ENCODE measurements at places on chromosomes 1 and 21. TPM values are rescaled to one million over a fixed set of nuclear protein-coding genes. Genes with fewer than 3 reads are reported as not detected.

Gene RHCE
- total RNA-seq, result 0.38 TPM

Gene INKA2
- total RNA-seq, result 4.6 TPM

Gene VCAM1
- 2.8 TPM for total RNA-seq

Gene HMGCS2
- total RNA-seq, result not detected

Gene CCT3
- 204 TPM for total RNA-seq

Gene TMPRSS2
- total RNA-seq, result 35.9 TPM

Gene VTCN1
- not detected for total RNA-seq

Gene DPH5
- 22.2 TPM for total RNA-seq

Gene PBXIP1
- 33.9 TPM for total RNA-seq

Gene USH2A
- not detected for total RNA-seq

DNA sequence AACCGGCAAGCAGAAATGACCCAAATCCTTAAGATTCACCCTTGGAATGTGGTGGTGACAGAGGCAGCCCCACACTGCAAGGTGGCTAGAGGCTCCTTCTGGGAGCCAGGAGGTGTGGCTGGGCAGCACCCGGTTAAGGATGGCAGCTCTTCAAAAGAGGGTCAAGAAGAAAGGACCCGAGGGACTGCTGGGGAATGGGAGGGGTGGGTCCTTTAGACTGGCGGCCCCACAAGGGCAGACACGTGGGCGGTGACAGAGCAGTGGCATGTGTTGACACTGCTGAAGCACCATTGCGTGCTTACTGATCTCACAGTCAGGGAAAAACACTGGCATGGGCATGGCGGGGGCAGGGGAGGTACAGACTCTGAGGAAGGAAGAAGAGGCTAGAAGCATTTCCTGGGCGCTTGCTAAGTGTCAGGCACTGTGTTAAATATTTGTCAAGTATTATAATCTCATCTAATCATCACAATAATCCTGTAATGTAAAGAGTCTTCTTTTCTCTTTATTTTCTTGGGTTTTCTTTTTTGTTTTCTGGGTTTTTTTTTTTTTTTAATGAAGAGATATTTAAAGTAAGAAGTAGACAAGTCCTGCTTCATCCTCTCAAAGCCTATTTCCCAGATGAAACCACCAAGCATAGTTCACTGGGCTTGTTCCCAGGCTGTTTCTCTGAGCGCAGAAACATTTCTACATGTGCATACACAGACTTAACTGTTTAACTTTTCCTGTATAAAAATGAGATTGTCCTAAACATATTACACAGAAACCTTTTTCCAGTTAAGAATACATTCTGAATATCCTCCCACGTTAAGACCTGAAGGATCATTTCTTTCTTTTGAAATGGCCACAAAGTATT is 165.8 kb upstream of the EDN2 start:
- no peak for DNase-seq

- no peak for DNase-seq
Measured at GRCh38 chr1:35863881-35864625, 19.0 kb upstream of the AGO1 start.

GRCh38 chr1:198443365-198444233 is 96.9 kb downstream of the ATP6V1G3 start:
- no peak for DNase-seq

DNA sequence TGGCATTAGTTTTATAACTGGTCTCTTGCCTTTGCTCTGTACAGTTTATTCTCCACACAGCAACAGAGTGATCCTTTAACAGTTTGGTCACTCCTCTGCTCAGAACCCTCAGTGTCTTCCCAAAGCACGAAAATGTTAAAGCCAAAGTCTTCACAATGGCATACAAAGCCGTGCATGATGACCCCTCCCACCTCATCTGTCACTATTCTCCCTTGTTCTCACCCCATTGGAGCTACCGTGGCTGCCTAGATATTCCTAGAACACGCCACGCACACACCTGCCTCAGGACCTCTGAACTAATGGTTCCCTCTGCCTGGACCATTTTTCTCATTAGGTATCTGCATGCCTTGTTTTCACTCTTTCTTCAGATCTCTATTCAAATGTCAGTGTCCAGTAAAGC is 8.6 kb upstream of the SEMA4A start:
- no peak for DNase-seq

DNA sequence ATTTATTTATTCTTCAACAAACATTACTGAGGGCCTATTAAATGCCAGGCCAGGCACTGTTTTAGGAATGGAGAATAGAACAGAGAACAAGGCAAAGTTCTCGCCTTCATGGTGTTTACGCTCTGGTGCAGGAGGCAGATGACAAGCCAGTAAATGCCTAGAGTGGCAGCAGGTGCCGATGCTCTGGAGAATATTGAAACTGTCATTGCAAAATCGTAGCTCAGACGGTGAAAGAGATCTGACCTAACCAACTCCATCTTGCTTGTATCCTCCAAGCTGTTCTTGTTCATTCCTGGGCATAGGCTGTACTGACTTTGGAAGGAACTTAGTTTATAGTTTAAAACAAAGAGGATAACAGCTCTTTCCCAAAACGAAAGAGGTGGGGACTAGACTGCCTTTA is 13.5 kb upstream of the ENO1 start:
- DNase-seq, result no peak

- no peak for DNase-seq
Measured at GRCh38 chr1:78078358-78078757, 32.6 kb downstream of the GIPC2 start.

DNA sequence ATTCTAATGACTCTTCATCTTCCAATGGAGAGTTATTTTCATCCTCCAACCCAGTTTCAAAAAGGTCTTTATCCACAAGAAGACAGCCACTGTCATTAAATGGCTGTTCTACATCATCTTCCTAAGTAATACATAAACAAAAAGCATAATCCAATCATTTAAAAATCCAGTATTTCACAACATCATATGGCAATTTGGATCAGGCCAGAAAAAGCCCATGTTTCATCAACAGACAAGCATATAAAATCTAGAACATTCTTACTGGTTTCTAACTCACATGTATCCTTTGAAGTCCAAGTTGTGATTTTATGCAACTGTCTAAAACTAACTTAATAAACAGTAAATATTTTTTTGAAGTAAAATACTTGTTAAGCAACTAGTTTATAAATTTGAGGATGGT is 6.6 kb downstream of the CLSPN start:
- DNase-seq, result no peak

DNA sequence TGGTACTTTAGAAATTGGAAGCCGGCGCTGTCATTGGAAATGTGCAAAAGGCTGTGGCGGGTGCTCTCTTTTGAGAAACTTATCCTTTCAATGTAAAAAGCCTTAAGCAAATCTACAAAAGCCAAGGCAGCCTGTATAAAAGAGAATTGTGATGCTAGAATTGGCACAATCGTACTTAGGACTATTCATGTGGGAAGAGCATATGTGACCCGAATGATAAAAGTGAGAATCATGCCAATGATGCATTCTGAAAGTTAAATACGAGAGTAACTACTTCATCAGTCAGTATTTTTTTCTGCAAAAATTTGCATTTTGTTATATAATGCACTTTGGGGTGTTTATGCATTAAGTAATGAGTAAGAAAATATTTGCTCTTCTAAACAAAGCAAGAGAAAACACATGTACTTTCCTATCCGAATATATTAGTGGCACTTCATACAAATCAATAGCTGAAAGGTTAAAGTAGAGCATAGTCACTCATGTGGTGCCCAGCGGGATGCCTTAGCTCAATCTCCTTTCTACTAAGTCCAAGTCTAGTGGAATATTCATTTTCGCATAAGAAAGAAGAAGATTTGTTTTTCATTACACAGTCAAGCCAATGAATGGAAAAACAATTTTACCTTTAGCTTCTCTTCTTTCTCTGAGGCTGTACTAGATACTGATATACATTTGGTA is 1256.6 kb upstream of the B3GALT2 start:
- no peak for DNase-seq

GRCh38 chr1:202208351-202208857 is 14.8 kb downstream of the LGR6 start:
- DNase-seq, result no peak

DNA sequence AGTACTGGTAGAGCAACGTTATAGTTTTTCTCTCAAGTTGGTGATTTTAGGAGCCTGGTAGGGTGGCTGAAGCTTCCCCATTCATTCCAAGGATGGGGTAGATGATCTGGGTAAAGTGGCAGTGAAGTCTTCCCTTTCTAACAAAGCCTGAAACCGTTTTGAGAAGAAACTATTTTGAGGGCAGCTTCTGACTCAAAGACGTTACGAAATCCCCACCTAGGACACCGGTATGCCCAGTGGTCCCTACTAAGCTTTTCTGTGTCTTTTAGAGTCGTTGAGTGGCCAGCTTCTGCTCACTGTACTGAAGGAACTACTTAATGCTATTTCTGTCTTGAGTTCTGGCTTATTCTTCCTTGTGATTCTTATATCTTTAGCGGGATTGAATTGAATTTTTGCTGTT is 1.4 kb downstream of the WDTC1 start:
- DNase-seq, result no peak

DNA sequence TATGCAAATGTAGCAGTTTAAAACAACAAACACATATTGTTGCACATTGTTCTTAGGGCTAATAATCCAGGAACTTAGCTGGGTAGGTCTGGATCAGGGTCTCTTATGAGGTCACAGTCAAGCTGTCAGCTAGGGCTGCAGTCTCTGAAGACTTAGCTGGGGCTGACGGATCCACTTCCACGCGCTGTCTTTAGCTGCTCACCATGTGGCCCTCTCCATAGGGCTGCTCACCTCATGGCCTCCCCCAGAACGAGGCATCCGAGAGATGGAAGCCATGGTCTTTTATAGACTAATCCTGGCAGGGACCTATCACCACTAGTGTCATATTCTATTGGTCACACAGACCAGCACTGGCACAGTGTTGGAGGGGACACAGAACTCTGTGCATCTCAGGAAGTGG is 8.7 kb upstream of the OXCT2 start:
- no peak for DNase-seq

DNA sequence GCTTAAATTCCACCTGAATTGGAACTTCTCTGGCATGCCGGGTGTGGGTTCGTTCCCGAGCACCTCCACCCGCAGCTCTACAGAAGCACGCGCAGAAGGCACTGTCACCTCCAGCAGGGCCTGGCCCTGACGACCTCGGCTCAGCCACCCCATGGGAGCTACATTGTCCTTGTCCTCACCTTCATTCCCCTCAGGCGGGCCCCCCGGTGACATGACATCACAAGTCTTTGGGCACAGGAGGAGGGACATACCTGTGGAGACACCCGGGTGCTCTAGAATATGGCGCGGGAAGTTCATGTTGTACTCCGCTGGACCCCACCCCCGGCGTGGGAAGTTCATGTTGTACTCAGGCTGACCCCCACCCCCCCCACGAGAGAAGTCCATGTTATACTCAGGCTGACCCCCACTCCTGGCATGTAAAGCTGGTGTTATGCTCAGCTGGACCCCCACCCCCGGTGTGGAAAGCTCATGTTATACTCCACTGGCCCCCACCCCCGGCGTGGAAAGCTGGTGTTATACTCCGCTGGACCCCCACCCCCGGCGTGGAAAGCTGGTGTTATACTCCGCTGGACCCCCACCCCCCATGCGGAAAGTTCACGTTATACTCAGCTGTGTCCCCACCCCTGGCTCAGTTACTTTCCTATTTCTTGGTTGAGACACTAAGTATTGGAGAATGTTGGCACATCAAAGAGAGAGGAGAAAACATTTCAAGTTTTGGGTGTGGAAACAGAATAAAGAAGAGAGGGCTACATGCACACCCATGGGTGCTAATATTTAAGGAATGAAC is 37.6 kb downstream of the UMODL1 start:
- DNase-seq, result no peak

- no peak for DNase-seq
Measured at GRCh38 chr1:10693497-10694273, 102.8 kb downstream of the CASZ1 start.

- DNase-seq, result no peak
Measured at GRCh38 chr1:21843208-21843607, 31.1 kb downstream of the LDLRAD2 start.

- DNase-seq, result no peak
Measured at GRCh38 chr1:151408891-151409290, 9.5 kb downstream of the PSMB4 start.

DNA sequence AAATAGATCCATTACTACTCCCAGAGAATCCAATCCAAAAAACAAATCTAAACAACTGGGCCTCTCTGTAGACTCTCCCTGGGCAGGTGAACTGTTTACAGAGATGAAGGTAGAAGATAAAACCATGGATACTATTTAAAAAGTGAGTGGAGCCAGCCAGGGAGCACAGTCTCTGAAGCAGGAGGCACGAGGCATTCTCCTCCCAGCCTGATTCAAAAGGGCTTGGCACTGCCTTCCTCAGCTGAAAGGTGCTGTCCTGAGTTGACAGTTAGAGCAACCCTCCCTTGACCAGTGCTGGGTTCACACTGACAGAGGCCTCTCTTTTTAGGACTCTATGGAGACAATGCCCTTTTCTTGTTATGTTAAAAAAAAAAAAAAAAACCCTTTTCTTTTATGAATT is 36.8 kb downstream of the HENMT1 start:
- DNase-seq, result no peak

DNA sequence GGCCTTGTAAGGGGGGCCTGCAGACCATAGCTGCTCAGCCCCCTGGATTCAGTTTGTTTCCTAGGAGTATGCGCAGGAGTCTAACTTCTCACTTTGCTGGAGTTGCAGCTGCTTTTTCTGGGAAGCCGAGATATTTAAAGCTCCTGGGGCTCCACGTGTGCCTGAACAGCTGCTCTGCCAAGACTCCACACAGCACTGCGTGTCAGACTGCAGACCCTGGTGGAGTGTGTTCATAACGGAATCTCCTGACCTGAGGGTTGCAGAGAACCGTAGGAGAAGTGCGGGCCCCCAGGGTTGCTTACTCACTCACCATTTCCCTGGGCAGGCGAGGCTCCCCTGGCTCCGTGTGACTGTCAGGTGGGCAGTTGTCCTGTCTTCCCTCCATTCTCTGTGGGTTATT is 474.3 kb upstream of the TMPRSS15 start:
- DNase-seq, result no peak

DNA sequence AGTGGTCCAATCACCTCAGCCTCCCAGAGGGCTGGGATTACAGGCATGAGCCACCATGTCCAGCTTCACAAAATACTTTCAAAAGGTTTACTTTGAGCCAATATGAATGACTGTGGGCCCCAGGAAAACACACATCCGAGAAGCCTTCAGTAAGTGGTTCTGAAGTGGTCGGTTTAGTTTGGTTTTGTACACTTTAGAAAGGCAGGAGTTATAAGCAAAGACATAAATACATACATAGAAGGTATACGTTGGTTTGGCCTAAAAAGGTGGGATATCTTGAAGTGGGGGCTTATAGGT is 3.2 kb upstream of the MIB2 start:
- no peak for DNase-seq

GRCh38 chr1:5686925-5687706 is 305.1 kb downstream of the NPHP4 start:
- DNase-seq, result no peak

DNA sequence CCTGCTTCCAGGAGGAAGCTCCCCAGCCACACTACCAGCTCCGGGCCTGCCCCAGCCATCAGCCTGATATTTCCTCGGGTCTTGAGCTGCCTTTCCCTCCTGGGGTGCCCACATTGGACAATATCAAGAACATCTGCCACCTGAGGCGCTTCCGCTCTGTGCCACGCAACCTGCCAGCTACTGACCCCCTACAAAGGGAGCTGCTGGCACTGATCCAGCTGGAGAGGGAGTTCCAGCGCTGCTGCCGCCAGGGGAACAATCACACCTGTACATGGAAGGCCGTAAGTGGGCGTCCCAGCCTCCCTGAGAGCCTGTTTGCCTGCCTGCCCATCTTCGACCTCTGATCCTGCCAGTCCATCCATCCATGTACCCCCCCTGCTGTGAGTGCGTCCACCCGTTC is 3.6 kb downstream of the ECM1 start:
- DNase-seq, result no peak

- no peak for DNase-seq
Measured at GRCh38 chr1:160862203-160863060, at the start of gene CD244. Gene CD244 (minus strand): TSS chr1:160862887. CDS start chr1:160862677, 210 bp downstream.
